ENCODE measurements at places on chromosomes 11 and 22.

- no peak for DNase-seq
These were observed at the start of gene GRK2 for GRCh38 chr11:67266449-67267187. Gene GRK2 (plus strand): TSS chr11:67266473. CDS start chr11:67266700, 227 bp downstream.

- no peak for DNase-seq
These were observed 6.7 kb downstream of the CENPM start for GRCh38 chr22:41939981-41940831.

DNA sequence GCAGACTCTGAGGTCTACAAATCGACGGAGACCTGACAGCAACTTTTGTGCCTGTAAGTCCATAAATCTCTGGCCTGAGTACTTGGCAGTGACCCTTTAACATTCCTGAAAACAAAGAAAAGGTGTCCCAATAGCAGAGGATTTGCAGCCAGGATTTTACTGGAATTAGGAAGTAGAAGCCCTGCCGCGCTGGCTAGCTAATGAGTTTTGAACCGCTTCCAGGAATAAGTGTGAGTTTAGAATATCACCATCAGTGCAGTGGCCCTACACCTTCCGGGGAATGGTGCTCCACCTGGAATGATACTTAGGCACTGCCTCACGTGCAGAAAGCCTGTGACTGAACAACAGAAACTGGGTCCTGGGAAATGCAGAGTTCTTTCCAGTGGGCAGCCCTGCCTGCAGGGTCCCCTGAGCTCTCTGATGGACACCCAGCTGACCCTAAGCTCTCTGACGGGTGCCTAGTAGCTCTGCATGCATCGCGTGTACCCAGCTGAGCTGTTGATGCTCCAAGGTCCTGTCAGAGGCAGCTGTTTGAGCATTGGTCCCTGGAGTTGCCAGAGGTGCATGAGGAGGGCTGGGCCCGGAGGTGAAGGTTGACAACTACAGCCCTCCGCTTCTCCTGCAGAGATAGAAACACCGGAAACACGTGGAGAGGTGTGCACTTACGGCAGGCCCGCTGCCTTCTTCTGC, 380.9 kb downstream of the TBC1D22A start:
- no peak for DNase-seq

DNA sequence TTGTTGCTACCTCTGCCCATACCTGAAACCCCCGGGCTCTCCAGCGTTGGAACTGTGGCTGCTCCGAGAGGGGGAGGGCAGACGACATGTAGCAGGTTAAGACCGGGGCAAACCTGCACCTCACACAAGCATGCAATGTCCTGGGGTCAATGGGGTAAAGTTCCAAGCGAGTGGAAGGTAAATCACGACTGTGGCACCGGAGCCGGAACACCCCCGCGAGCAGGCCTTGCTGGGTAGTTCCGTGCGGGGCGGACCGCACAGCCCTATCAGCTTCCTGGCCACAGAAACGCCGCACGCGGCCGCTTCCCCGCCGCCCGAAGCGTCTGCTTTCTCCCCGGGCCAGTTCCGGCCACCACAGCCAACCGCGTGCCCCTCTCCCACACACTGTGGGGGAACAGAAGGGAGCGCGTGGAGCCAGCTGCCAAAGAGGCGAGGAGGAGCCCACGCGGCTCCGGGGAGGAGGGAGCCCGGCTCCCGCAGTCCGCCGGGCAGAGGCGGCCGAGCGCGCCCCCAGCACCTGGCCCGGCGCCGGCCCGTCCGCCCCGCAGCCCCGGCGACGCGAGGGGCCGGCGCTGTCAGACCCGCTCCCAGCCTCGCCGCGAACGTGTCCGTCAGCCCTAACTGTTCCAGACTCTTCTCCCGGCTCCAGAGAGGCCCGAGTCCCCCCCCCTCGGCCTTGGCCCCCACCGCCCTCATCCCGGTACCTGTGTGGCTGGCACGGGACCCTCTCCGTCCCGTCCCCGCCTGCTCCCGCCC, 1.6 kb downstream of the SPTBN2 start:
- DNase-seq: no peak

DNA sequence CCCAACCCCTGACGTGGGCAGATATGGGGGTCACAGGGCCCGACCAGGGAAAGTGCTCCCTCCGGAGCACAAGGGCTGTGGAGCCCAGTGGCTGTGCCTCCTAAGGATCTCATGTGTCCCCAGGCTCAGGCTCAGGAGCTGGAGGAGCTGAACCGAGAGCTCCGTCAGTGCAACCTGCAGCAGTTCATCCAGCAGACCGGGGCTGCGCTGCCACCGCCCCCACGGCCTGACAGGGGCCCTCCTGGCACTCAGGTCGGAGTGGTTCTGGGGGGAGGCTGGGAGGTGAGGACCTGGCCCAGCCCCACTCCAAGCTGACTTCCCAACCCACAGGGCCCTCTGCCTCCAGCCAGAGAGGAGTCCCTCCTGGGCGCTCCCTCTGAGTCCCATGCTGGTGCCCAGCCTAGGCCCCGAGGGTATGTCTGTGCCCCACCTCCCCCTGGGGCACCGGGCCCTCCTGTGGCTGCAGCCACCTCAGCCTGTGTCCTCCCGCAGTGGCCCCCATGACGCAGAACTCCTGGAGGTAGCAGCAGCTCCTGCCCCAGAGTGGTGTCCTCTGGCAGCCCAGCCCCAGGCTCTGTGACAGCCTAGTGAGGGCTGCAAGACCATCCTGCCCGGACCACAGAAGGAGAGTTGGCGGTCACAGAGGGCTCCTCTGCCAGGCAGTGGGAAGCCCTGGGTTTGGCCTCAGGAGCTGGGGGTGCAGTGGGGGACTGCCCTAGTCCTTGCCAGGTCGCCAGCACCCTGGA, 2.5 kb downstream of the RASSF7 start:
- DNase-seq: no peak
